T-helper 2 cell (primary cell): ENCODE measurements at places on chromosomes 5 and 9.

- no peak for DNase-seq
Measured at GRCh38 chr5:167229751-167230150, 1061.7 kb upstream of the WWC1 start.

DNA sequence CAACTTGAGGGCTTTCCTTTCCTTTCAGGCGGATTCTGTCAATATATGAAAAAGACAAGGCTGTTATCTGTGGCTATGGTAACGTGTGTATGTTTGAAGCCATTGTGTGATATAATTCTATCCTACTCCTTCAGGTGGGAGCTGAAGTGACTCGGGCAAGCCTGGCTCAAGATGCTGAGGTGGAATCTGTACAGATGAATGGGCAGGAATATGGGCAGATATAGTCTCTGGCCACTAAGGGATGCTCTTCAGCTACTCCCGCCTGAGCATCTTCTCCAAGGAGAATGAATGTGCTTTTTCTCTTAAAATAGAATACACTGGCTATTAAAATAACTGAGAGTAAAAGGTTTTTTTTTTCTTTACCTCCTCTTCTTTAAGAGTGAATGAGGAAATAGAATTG lies 244.8 kb downstream of the ADGRV1 start:
- DNase-seq: no peak

- DNase-seq: no peak
Measured at GRCh38 chr5:76964060-76964459, 11.2 kb downstream of the CRHBP start.

GRCh38 chr5:74660873-74661272 lies 20.3 kb upstream of the ENC1 start:
- no peak for DNase-seq

GRCh38 chr9:30677221-30677620 lies 1707.2 kb upstream of the ACO1 start:
- no peak for DNase-seq

DNA sequence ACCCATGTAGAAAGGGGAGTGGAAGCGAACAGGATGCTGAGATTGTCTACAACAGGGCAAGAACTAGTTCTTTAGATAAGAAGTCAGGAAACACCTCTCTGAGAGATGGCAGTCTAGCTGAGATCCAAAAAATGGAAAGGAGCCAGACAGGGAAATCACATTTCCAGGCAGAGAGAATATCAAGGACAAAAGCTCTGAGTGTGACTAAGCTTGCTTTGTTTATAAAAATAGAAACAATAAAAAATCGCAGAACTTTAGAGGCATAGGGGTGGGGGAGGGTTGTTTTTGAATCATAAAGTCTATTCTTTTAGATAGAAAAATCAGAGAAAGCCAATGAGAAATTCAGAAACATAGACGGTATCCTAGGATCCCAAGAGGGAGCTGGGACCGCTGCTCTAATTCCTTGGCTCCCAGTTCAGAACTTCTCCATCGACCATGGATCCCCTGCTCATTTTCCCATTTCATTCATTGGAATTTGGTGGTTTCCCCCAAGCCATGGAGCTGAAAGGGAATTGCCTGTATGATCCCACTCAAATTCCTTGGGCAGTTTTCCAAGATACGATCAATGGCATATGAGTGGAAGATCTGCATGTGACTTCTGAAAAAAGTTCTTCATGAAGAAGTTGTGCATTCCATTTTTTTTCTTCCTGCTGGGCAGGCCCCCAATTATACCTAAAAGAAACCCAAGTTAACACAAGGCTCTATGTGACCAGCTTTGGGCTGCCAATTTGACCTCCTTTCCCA lies 182.0 kb downstream of the GRIA1 start:
- no peak for DNase-seq

- no peak for DNase-seq
Measured at GRCh38 chr5:81212211-81212751, 20.8 kb upstream of the CKMT2 start.

DNA sequence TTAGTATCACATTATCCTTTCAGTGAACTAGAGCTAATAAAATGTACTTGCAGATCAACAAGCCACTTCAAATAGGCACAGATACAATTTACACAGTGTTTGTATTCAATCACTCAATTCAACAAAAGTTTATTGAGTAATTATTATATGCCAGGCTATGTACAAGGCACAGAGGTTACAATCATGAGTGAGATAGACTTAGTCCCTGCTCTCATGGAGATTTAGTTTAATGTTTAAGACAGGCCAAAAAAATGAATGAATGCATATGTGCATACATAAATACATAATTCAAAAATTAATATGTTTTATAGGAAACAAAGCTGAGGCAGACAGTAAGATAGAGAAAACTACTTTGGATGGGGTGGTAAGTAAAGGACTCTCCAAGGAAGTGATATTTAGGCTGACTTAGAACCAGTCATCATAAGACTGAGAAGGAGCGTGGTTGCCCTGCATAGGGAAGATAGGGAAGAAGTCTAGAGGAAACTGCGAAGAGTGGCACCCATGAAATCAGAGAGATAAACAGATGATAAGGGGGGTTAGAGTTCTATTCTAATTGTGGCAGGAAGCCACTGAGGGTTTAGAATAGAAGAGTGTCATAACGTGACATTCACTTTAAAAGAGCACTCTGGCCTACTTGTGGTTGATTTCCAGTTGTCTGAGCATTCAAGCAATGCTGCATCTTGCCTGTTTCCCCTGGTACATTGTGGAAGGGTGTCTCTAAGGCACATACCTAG lies 49.7 kb upstream of the GRAMD2B start:
- no peak for DNase-seq

- no peak for DNase-seq
Measured at GRCh38 chr9:126842977-126843799, 17.3 kb upstream of the ZBTB34 start.

GRCh38 chr9:6428940-6429889 lies 16.2 kb downstream of the UHRF2 start:
- DNase-seq: peak; percentile 74

DNA sequence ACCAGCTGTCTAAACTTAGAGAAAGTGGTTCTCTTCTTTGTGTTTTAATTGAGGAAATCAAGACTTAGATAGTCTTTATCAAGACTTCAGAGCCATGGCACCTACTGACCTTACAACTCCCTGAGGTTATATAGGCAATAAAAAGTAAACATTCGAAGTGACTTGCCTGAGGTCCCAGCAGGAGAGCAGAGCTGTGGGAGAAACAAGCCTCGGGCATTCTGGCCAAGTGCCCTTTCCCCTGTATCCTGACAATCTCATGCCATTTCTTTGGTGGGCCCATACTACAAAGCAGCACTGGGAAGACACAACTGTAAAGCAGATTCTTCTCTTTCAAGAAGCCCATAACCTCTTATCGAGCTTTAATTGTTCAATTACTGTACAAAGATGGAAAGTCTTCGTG lies 23.1 kb downstream of the FREM1 start:
- no peak for DNase-seq
